ENCODE measurements at places on chromosomes 1 and 21.
A peak's percentile ranks its signal among the peaks of the same experiment; 100 is the strongest.

DNA sequence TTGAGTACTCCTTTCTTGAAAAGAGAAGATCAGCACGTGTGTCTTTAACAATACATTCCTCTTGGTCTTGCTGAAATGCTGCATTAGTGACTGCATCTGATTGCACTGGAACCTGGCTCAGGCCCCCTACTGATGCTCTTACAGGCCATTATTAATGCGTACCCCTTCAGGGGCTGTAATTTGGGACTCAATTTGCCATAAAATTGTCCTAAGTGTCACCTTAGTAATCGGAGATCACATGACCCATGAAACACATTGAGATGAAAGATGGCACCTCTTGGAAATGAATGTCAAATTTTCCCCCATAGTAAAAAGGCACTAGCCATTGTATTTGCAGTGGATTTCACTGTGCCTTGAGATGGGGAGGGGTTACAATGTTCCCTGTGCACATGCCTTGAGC lies 563.3 kb downstream of the KIF26B start:
- DNase-seq, result no peak

- DNase-seq, result no peak
Measured at GRCh38 chr1:25522031-25522655, 21.3 kb upstream of the LDLRAP1 start.

DNA sequence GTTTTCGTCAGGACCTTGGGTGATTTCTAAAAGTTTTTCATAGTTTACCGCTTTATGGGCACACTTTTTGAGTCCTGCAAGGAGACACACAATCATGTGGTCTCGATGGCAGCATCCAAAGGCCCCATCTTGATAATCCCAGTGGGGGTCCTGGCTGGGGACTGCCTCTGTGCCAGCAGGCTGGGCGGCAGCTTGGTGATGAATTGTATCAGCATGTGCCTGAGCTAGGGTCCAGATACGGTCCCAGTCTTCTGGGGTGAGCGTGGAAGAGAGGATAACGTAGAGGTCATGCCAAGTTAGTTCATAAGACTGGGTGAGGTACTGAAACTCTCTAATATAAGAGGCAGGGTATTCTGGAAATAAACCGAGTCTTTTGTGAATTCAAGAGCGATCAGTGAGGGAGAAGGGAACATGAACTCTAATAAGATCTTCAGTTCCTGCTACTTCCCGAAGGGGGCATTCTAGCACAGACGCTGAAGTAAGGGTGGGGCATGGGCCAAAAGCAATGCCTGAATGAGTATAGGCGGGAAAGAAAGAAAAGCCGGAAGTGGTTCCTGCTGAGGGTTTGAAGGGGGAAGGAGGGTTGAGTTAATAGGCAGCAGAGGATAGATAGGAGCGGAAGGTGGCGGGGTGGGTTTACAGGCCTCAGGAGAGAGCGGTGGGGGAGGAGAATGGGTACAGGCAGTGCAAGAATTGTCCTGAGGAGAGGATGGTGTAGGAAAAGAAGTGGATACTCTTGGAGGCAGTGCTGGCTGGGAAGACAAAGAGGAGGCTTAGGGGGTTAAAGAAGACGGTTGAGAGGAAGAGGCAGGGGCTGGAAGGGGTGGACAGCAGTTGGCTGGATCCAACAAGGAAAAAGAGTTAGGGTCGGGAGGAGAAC lies 1.6 kb downstream of the ERVH48-1 start:
- peak; percentile 53 for DNase-seq

DNA sequence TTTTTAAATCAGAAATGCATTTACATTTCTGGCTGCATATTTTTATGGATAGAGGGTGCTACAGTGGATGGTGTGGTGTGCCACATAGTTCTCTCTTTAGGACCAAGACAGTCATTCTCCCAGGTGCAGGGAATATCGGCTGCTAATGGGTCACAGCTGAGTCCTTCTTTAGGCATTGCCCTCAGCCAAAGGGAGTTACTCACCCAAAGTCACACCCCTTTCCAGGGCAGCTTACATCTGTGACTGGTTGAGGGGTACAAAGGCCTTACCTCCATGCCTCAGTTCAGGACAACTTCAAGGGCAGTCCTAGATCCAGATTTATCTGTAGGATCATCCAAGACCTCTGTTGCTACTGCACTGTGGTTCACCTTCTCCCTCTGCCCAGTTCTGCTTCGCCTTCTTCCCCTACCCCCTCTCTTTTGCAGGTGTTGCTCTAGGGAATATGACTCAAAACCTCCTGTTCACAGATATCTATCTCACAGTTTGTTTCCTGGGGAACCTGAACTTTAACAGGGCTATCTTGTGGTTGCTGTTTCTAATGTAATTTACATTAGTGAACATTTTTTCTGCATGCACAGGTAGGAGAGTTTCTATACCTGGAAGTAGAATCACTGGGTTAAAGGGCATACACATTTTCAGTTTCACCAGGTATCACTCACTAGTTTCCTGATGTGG lies 413.9 kb downstream of the RPS6KC1 start:
- no peak for DNase-seq

GRCh38 chr1:243712941-243713340 lies 137.1 kb downstream of the AKT3 start:
- DNase-seq, result no peak

- DNase-seq, result no peak
Measured at GRCh38 chr1:246580497-246581370, 14.5 kb downstream of the CNST start.

DNA sequence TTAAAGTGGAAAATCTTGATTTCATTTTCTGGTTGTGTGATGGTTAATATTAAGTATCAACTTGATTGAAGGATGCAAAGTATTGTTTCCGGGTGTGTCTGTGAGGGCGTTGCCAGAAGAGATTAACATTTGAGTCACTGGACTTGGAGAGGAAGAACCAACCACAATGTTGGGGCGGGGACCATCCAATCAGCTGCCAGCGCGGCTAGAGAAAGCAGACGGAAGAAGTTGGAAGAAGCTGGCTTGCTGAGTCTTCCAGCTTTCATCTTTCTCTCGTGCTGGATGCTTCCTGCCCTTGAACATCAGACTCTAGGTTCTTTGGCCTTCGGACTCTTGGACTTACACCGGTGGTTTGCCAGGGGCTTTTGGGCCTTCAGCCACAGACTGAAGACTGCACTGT lies 832.6 kb upstream of the TMPRSS15 start:
- no peak for DNase-seq

- DNase-seq, result no peak
Measured at GRCh38 chr1:90826834-90827233, 109.7 kb upstream of the BARHL2 start.

GRCh38 chr1:242556276-242556675 lies 31.8 kb upstream of the PLD5 start:
- no peak for DNase-seq

DNA sequence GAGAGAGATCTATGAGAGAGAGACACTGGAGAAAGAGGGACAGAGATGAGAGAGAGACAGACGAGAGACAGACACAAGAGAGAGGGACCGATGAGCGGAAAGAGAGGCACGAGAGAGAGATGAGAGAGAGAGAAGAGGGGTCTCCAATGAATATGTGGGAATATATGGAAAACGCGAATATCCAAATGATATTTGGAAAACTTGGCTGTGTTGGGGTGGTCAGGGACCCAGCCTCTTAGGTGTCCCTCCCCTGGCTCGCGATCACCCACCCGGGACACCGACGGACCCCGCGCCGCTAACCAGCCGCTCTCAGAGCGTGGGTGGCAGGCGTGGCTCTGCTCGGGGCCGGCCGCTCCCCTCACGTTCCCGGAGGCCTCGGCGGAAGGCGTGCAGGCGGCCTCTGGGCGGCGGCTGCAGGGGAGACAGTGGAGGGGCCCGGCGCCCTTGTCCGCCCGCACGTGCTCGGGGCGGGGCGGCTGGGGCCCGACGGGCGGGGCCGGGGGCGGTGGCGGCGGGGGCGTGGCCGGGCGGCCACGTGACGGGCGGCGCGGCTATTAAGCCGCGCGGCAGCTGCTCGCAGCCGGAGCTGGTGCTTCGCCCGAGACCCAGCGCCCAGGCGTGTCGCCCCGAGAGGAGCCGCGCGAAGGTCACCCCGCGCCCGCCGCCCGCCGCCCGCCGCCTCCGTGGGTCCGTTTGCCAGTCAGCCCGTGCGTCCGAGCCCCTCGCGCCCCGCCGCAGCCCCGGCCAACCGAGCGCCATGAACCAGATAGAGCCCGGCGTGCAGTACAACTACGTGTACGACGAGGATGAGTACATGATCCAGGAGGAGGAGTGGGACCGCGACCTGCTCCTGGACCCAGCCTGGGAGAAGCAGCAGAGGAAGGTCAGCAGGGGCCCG lies at the start of gene ACTN2:
Gene ACTN2, plus strand, starts transcription at position 583 of the 898 bp plus-strand sequence. Its CDS starts 175 bp downstream, at position 758.
- no peak for DNase-seq

DNA sequence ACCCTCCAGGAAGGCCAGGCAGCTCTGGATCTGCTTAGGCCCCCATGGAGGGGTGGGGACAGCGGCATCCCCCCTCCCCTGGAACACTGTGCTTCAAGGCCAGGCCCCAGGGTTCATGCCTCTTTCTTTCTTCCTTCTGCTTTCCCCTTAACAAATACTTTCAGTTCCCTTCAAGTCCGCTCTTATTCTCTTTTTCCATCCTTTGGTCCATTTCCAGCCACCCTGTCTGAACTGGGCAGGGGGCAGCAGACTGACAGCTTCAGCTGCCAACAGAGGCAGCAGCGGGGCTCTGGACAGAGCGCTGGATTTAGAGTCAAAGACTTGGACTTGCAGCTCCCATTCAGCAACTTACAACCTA lies 1.1 kb upstream of the CD244 start:
- no peak for DNase-seq

- DNase-seq, result no peak
Measured at GRCh38 chr1:36754366-36754765, 271.7 kb upstream of the CSF3R start.

- DNase-seq, result no peak
Measured at GRCh38 chr1:241688940-241689368, 36.9 kb downstream of the WDR64 start.

DNA sequence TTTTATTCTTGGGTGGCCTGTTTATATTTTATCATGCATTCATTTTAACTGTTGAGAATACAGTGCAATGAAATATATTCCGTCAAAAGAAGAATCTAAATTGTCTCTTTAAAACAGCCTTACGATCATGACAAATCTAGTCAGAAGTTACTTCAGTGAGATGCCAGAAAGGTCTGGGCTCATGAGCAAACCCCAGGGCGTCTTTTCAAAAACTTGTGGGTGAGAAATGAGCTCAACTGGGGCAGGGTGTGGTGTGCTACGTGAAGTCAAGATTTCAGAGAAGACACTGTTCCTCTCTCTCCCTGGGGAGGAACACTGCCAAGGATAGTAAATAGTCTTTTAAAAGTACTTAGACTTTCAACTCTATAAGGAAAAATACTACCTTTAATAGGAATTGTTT lies 13.4 kb upstream of the UAP1 start:
- peak; percentile 28 for DNase-seq

DNA sequence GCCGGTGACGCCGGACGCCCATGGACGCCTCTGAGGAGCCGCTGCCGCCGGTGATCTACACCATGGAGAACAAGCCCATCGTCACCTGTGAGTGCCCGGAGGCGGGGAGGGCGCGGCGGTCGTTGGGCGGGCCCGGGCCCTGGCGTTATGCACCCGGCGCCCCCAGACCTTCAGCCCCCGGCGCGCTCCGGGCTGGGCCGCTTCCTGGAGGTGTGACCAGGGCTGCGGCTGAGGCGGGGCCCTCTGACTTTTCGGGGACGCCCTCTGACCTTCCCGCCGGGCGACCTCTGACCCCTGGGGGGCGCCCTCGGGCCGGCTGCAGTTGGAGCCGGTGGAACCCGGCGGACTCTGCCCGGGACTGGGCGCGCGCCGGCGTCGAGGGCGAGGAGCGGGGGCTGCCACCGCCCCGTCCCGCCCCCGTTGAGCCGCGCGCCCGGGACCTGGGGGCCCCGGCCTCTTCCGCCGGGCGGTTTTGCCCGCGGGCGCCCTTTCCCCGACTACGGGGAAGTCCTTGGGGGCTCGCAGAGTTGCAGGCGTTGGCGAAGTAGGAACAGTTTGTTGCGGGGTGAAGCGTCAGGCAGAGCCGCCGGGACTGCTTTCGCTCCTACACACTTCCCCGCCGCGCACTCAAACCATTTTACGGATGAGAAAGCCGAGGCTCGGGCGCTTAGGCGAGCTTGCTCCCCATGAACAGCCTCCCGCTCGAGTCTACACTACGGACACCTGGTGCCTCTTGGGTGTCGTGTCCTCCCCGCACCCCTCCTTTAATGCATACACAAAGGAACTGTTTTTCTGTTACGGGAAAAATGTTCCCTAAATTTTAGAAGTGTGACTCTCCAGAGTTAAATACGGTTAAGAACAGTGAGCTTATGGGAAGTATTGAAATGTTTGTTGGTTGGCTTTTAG lies 618 bp downstream of the TRAPPC10 start:
- peak; percentile 79 for DNase-seq

- no peak for DNase-seq
Measured at GRCh38 chr1:61403679-61404596, 321.0 kb downstream of the TM2D1 start.

DNA sequence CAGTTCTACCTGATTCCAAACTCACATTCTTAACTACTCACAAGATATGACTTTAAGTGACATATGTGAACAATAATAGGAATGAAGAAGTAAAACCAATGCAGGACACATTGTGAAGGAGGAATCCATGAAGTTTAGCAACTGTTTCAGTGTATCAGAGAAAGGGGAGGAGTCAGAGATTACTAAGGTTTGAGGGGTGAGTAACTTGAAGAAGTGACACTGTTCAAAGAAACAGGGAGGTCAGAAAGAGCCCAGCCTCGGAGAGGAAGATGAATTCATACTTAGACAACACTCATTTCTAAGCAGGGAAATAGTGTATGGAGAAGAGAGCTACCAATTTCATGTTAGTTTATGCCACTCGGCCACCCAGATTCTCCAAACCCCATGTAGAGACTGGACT lies 28.2 kb upstream of the RPF1 start:
- DNase-seq, result no peak

GRCh38 chr1:203296460-203297073 lies 8.8 kb upstream of the BTG2 start:
- DNase-seq, result no peak

- DNase-seq, result no peak
Measured at GRCh38 chr1:157704878-157705277, 4.3 kb upstream of the FCRL3 start.

GRCh38 chr1:55524006-55524405 lies 308.8 kb upstream of the USP24 start:
- DNase-seq, result no peak

- DNase-seq, result no peak
Measured at GRCh38 chr1:99539131-99539530, 106.8 kb upstream of the PALMD start.

GRCh38 chr1:18385239-18385790 lies 95.4 kb upstream of the KLHDC7A start:
- DNase-seq, result no peak

- DNase-seq, result no peak
Measured at GRCh38 chr1:75233302-75233929, 99.2 kb downstream of the LHX8 start.

GRCh38 chr21:43727519-43728153 lies 8.7 kb downstream of the PDXK start:
- DNase-seq, result no peak

- no peak for DNase-seq
Measured at GRCh38 chr1:109847251-109847650, 63.4 kb upstream of the CSF1 start.

- no peak for DNase-seq
Measured at GRCh38 chr1:10046356-10047085, 13.8 kb downstream of the UBE4B start.

GRCh38 chr1:155019377-155020245 lies 14.0 kb downstream of the DCST2 start:
- no peak for DNase-seq

- no peak for DNase-seq
Measured at GRCh38 chr1:242425232-242425631, 99.3 kb downstream of the PLD5 start.
